Hematopoietic multipotent progenitor cell treated with erythropoietin and hydrocortisone succinate and interleukin-3 and kit ligand, for 6 days (in vitro differentiated cells): ENCODE measurements at places on chromosomes 6 and 20.

GRCh38 chr6:144351379-144352127, 66.4 kb downstream of the UTRN start:
- peak; percentile 63 for DNase-seq

DNA sequence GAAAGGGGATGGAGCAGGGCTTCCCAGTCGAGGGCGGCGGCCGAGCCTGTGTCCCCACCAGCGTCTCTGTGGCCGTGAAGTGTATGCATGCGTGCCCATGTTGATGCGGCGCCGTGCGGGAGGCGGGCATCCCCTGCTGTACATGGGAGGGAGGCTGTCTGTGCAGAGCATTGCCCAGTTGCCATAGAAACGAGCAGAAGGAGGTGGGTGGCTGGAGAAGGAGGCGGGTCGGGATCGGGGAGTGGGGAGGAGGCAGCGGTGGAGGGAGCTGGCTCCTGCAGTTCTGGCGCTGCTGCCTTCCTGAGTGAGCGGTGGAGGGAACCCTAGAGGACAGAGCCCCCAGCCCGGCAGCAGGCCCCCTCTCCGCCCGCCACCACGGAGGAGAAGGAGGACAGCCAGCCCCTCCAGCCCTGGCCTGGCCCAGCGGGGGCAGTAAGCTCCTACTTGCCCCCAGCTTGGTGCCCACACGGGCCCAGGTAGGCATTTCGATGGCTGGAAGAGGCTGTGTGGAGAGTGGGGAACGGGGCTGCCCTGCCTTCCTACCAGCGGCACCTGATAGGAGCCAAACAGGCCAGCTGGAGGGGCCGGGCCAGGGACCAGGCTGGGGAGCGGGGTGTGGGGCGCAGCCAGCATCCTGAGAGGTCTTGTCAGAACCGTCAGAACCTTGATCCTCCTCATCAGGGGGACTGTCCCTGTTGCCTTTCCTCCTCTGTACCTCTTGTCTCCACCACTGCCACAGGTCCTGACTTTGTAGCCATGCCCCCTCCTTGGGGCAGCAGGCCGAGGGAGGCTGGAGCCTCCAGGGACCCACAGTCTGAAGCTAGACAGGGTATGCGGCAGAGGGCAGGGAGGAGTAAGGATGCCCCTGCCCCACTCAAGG, 41.3 kb downstream of the SPDEF start:
- peak; percentile 25 for DNase-seq

DNA sequence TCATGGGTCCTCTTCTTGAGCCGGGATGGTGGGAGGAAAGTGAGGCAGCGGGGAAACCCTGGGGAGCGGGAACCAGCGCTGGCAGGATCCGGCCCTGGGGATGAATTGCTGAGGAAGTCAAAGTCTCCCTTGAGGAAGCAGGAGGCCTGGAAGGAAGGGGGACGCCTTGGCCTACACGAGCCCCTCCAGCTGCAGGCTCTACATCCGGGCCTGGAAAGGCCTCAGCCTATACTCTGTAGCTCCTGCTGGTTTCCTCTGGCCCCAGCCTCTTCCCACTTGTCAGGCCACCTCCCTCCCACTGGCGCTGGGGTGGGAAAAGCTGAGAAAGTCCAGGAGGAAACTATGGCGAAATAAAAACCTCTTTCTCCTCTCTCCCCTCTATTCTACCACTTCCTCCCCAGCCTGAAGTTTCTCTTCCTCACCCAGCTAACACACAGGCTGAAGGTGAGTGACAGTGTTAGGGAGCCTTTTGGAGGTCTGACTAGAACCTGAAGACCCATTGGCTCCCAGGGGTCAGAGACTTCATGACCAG, 14.9 kb downstream of the TREML2 start:
- DNase-seq: no peak

DNA sequence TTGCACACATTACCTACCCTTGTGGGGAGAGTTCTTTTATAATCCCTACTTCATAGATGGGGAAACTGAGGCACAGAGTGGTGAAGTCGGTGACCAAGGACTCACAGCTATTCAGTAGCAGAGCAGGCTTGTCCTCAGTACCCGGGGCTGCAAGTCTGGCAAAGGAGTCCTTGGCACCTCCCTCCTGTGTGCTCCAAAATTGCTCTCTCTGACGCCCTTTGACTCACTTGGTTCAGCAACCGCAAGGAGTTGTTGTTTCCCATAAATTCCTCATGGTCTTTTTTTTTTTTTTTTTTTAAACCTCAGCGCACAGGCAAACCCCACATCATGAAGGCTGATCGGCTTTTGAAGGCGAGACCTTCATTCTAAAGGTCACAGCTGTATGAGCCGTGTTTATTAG, 143.2 kb downstream of the CEBPB start:
- DNase-seq: no peak

GRCh38 chr6:129637340-129638054, 72.5 kb downstream of the ARHGAP18 start:
- no peak for DNase-seq

DNA sequence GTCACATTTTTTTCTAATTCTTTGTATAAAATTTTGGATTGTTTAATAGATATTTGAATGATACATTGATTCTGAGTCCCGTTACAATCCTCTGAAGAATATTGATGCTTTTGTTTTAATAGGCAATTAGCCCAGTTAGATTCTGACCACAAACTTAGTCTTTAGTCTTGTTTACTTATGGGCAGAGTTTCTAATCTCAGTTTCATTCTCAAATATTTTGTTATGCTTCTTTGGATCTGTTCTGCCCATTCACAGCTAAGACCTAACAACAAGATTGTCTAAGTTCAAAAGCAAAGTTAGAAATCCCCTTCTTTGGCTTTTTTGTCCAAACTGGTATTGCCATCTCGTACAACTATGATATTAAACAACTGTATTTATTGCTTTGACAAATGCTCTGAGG, 58.0 kb downstream of the TBXT start:
- no peak for DNase-seq
